ENCODE measurements at places on chromosomes 2 and 18.
A peak's percentile ranks its signal among the peaks of the same experiment; 100 is the strongest.

DNA sequence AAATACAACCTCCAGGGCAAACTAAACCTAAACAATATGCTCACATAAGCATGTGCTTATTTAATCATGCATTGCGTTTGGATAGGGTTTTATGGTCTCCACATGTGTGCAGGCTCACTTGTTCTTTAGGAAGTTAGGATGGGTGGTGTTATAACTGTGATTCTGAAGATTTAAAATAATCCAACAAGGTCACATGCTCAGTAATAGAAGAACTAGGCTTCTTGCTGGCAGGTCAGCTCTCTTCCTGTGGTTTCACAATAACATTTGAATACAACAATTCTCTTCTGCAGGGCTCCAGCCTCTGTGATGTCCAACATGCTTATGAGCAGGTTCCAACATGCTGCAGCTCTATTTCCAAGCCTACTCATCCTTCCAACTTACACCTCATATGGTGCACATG, 84.0 kb downstream of the MYL12B start:
- H3K27me3 ChIP-seq, result no peaks in the 10 kb centered on the region
- no peaks in the 10 kb centered on the region for H3K36me3 ChIP-seq
- DNase-seq, result no peak
- no peak overlapping the region for H3K4me3 ChIP-seq
- H3K27ac ChIP-seq, result no peak overlapping the region
- H3K4me1 ChIP-seq, result peaks cover 3% of the 10 kb centered on the region

GRCh38 chr2:54161660-54162424, 46.4 kb downstream of the ACYP2 start:
- no peak overlapping the region for H3K27ac ChIP-seq
- DNase-seq, result peak; percentile 65
- H3K27me3 ChIP-seq, result no peaks in the 10 kb centered on the region
- no peak overlapping the region for H3K4me3 ChIP-seq
- H3K4me1 ChIP-seq, result no peaks in the 10 kb centered on the region
- no peaks in the 10 kb centered on the region for H3K36me3 ChIP-seq

GRCh38 chr2:164896634-164897355, 55.2 kb upstream of the COBLL1 start:
- H3K27ac ChIP-seq, result peak overlapping the region; percentile 40
- peaks cover 10% of the 10 kb centered on the region for H3K4me1 ChIP-seq
- DNase-seq, result peak; percentile 60
- no peak overlapping the region for H3K4me3 ChIP-seq
- H3K36me3 ChIP-seq, result no peaks in the 10 kb centered on the region

GRCh38 chr18:40473221-40474029, 1481.6 kb upstream of the PIK3C3 start:
- no peaks in the 10 kb centered on the region for H3K4me1 ChIP-seq
- no peak for DNase-seq
- H3K36me3 ChIP-seq, result no peaks in the 10 kb centered on the region
- no peak overlapping the region for H3K4me3 ChIP-seq

- H3K4me3 ChIP-seq, result no peak overlapping the region
- no peak for DNase-seq
- H3K27me3 ChIP-seq, result no peaks in the 10 kb centered on the region
- no peaks in the 10 kb centered on the region for H3K36me3 ChIP-seq
Observed at GRCh38 chr2:177810906-177811305, 261.7 kb downstream of the PDE11A start.

- H3K36me3 ChIP-seq, result no peaks in the 10 kb centered on the region
- no peaks in the 10 kb centered on the region for H3K4me1 ChIP-seq
- H3K27ac ChIP-seq, result no peak overlapping the region
Observed at GRCh38 chr18:63025251-63026090, 294.1 kb downstream of the BCL2 start.

DNA sequence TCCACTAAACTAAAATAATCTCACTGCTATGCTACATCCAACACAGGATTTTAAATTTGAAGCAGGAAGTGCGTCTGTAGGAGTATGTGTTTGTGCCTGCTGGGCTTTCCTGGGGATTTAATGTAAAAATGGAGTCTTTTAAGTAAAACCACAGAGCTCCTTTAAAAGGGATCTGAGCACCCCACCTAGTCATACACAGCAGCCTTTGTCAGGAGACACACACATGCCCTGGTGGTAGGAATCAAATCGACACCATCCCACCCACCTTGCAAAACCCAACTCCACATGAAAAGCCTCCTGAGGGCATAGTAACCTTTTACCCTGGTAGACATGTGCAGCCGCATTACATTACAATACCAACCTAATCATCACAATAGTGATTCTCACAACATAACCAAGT, 29.1 kb downstream of the UXS1 start:
- H3K27me3 ChIP-seq, result no peaks in the 10 kb centered on the region
- no peak overlapping the region for H3K27ac ChIP-seq
- H3K4me1 ChIP-seq, result peaks cover 3% of the 10 kb centered on the region
- no peak for DNase-seq
- peaks cover 4% of the 10 kb centered on the region for H3K36me3 ChIP-seq

DNA sequence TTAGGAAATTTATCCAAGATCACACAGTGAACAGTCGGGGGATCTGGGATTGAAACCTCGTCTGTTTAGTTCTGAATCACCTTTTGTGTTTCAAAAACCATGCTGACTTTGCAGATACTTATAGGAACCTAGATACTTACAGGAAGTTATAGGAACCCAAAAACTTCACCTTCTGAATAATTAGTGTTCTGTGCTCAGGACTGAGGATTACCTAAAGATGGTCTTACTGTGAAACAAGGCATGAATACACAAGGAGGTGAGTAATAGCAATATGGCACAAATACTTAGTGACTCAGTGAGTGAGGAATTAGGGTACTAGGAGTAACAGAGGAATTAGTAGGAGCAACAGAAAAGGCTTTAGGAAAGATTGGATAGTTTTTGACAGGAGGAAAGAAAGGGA, 145.5 kb downstream of the LRATD1 start:
- no peaks in the 10 kb centered on the region for H3K27me3 ChIP-seq
- H3K4me1 ChIP-seq, result no peaks in the 10 kb centered on the region
- H3K4me3 ChIP-seq, result no peak overlapping the region
- H3K27ac ChIP-seq, result no peak overlapping the region
- no peaks in the 10 kb centered on the region for H3K36me3 ChIP-seq
- DNase-seq, result no peak

- H3K36me3 ChIP-seq, result no peaks in the 10 kb centered on the region
- peak; percentile 62 for DNase-seq
- H3K4me3 ChIP-seq, result no peak overlapping the region
- no peaks in the 10 kb centered on the region for H3K27me3 ChIP-seq
- no peaks in the 10 kb centered on the region for H3K4me1 ChIP-seq
Observed at GRCh38 chr2:3642521-3643215, 15.3 kb upstream of the ALLC start.

GRCh38 chr2:161207941-161208340, 47.7 kb downstream of the TANK start:
- H3K4me1 ChIP-seq, result peaks cover 27% of the 10 kb centered on the region
- no peak for DNase-seq
- no peak overlapping the region for H3K4me3 ChIP-seq

GRCh38 chr2:168467729-168468128, 11.7 kb downstream of the CERS6 start:
- no peak overlapping the region for H3K4me3 ChIP-seq
- no peaks in the 10 kb centered on the region for H3K27me3 ChIP-seq
- H3K4me1 ChIP-seq, result peaks cover 11% of the 10 kb centered on the region
- H3K27ac ChIP-seq, result no peak overlapping the region

DNA sequence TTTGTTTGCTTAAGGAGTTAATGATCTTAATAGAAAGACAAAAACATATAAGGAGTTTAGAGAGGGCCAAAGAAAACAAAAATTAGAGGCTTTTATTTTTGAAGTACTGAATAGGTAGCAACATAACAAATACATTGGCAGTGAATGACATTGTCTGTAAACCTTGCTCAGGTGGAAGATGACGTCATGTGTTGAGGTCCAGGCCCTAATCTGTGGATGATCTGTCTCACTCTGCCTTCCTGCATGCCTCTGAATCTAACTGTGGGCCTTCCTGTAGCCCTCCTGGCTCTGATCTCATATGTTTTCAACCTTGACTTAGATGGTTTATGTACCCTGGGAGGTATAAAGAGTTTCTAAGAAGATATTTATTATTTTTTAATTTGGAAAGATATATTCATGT, 58.1 kb upstream of the DYNAP start:
- no peaks in the 10 kb centered on the region for H3K27me3 ChIP-seq
- no peak for DNase-seq
- no peak overlapping the region for H3K27ac ChIP-seq

- no peak overlapping the region for H3K27ac ChIP-seq
- H3K4me3 ChIP-seq, result no peak overlapping the region
- no peak for DNase-seq
- no peaks in the 10 kb centered on the region for H3K36me3 ChIP-seq
- H3K27me3 ChIP-seq, result peaks cover 25% of the 10 kb centered on the region
Observed at GRCh38 chr2:39661826-39662225, 3.9 kb upstream of the TMEM178A start.

GRCh38 chr2:237365671-237366070, 48.3 kb downstream of the COL6A3 start:
- H3K27me3 ChIP-seq, result no peaks in the 10 kb centered on the region
- peak overlapping the region; percentile 11 for H3K27ac ChIP-seq
- peaks cover 96% of the 10 kb centered on the region for H3K36me3 ChIP-seq
- DNase-seq, result no peak
- H3K4me1 ChIP-seq, result peaks cover 2% of the 10 kb centered on the region

Measured in osteoblast (primary cell).